ENCODE measurements at places on chromosomes 3 and 15.

DNA sequence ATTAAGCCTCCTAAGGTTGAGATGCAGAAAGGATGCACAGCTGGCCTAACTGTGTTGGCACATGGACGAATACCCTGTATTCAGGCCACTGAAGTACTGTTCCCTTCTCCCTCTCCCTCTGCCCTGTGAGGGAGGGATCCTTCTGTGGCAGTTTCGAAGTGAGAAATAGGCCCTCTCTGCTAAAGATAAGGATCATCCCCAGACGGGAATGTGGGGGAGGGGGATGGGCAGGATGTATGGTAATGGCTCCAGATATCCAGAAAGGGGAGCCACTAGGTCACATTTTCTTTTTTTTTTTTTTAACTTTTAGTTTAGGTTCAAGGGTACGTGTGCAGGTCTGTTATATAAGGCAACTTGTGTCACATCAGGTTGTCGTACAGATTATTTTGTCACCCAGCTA is 463.1 kb downstream of the TBL1XR1 start:
- DNase-seq: no peak

- no peak for DNase-seq
Measured at GRCh38 chr15:52288051-52288942, 7.3 kb downstream of the MYO5C start.

DNA sequence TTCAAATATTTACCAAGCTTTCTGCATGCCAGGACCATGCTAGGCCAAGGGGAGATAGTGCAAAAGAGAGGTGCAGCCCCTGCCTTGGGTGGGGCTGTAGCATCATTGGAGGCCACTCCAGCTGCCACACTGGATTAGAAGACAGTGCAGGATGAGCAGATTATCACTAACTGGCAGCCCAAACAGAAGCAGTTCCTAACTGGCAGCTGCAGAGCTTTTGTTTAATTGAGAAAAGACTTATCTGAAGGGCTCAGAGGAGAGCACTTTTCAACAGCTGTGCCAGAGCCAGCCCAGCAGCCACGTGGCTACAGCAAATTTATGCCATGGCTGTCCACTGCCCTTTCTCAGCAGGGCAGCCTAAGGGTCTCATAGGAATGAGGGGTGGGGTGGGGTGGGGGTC is 13.5 kb upstream of the ACSBG1 start:
- DNase-seq: no peak

GRCh38 chr3:185929192-185930151 is 8.3 kb downstream of the TRA2B start:
- no peak for DNase-seq
